ENCODE measurements at places on chromosomes 13 and 19.

GRCh38 chr13:90103099-90103784 is 1244.2 kb upstream of the MIR17HG start:
- no peak for DNase-seq

GRCh38 chr19:3563709-3564524 is 6.5 kb upstream of the MFSD12 start:
- no peak for DNase-seq

- peak; percentile 36 for DNase-seq
Measured at GRCh38 chr19:30116984-30117555, 175.0 kb downstream of the URI1 start.

- DNase-seq, result no peak
Measured at GRCh38 chr13:98365302-98365701, 188.2 kb upstream of the RNF113B start.

- no peak for DNase-seq
Measured at GRCh38 chr13:98315902-98316301, 138.8 kb upstream of the RNF113B start.

DNA sequence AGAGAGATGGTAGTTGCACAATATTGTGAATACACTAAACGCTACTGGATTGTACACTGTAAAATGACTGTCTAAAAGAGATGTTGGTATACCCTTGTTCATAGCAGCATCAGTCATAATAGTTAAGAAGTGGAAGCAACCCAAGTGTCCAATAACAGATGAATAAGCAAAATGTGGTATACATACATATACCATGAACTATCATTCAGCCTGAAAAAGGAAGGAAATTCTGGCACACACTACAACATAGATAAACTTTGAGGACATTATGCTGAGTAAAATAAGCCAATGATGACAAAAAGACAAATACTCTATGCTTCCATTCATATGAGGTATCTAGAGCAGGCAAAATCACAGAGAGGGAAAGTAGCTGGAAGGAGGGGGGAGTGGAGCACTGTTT is 16.0 kb downstream of the DZIP1 start:
- no peak for DNase-seq

DNA sequence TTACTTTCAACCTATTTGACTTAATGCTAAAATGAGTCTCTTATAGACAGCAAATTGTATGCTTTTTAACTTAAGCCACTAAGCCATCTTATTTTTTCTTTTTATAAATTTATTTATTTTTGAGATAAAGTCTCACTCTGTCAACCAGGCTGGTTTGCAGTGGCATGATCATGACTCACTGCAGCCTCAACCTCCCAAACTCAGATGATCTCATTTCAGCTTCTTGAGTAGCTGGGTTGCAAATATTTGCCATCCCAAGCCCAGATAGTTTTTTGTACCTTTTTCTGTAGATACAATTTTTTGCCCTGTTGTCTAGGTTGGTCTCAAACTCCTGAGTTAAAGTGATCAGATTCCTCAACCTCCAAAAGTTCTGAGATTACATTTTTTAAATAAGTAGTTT is 27.1 kb downstream of the ZNF714 start:
- no peak for DNase-seq

DNA sequence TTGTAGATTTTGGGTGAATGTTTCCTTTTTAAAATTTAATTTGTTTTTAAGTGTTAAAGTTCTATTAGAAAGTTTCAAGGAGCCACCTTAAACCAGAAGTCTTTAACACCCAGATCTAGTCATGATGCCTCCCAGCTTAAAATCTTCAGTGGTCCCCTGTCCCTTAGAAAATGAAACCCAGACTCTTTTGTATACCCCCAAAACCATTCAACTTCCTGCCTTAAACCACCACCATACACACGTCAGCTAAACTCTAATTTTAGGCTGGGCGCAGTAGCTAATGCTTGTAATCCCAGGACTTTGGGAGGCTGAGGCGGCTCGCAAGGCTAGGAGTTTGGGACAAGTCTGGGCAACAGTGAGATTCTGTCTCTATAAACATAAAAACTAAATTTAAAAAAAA is 37.9 kb downstream of the N4BP2L1 start:
- DNase-seq, result no peak

- DNase-seq, result no peak
Measured at GRCh38 chr13:37097076-37097475, 8.4 kb downstream of the CSNK1A1L start.

DNA sequence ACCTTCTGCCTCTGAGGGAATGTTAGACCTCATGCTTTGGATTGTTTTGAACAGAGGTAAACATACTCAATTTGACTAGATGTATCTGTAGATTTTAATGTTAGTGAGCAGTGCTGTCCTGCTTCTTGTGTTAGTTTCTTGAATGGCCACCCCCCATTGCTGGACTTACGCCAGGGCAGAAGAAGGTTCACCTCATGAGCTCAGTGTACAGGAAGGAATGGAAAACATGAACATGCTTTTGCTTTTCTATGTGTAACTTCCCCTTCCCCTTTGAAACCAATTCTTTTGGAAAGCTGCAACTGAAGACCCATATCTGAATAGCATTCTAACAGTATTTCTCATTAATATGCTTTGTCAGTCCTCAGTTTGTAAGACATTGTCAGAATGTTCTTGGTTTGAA is 32.3 kb downstream of the WASF3 start:
- no peak for DNase-seq

DNA sequence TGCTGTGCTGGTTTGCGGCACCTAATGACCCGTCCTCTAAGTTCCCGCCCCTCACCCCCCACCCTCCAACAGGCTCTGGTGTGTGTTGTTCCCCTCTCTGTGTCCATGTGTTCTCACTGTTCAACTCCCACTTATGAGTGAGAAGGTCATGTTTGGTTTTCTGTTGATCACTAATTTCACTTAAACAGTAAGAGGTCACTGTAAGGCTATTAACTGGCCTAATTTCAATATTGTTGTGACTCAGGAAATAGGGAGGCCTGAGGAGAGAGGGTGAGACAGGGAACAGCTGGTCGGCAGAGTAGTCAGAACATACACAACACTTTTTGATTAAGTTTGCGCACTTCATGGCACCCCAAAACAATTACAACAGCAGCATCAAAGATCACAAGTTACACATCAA is 15.6 kb downstream of the TUBGCP3 start:
- DNase-seq, result no peak

GRCh38 chr13:40130871-40131636 is 475.6 kb downstream of the COG6 start:
- no peak for DNase-seq

DNA sequence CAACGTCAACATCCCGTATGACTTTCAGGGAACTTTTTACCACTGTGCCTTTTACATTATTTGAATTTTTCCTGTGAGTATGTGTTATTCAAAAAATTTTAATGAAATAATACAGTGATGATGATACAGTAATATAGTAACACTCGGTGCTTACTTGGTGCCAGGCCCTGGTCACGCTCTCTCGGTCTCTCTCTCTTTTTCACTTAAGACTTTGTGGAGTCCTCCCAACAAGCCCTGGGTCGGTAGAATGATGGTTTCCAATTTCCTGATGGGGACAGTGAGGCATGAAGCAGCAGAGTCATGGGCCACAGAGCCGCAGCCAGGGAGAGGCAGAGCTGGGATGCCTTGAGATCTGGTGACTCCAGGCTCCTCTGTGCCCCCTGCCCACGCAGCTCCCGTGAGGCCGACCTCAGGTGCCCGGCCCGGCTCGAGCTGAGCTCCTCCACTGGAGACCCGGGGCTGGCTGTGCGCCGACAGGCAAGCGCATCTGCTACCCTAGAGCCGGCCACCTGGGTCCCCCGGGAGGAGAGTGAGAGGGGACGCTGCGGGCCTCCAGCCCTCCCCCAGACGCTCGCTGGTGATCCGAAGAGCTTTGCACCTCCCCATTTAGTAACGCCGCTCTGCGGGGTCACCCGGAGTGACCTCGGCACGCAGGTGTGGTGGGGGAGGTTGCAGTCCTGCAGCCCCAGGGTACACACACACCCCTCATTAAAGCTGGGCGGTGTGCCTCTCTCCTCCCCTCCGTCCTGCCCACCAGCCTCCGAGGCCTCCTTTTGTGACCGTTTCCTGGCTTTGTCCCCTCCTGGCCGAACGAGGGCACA is 4.4 kb upstream of the SBK3 start:
- DNase-seq, result peak; percentile 77

- DNase-seq, result no peak
Measured at GRCh38 chr19:45924891-45925447, 10.4 kb upstream of the NANOS2 start.

GRCh38 chr13:98279473-98280175 is 102.6 kb upstream of the RNF113B start:
- DNase-seq, result no peak
